Mammary microvascular endothelial cell (primary cell): ENCODE measurements at places on chromosomes 6 and 20. TPM values are rescaled to one million over a fixed set of nuclear protein-coding genes. Genes with fewer than 3 reads are reported as not detected.

IRF4 gene
- not detected in 2 replicates for total RNA-seq

L3MBTL1 gene
- total RNA-seq: 0.59 and 0.73 TPM in 2 replicates

AURKA gene
- 47.2 and 57.6 TPM in 2 replicates for total RNA-seq

KHDC1L gene
- total RNA-seq: not detected in 2 replicates

CCN5 gene
- total RNA-seq: not detected in 2 replicates

BFSP1 gene
- total RNA-seq: 3.3 and 8.7 TPM in 2 replicates

MOG gene
- not detected in 2 replicates for total RNA-seq

MAS1 gene
- total RNA-seq: not detected in 2 replicates

DZANK1 gene
- 0.20 and 0.69 TPM in 2 replicates for total RNA-seq

ARMC12 gene
- total RNA-seq: not detected in 2 replicates

DCDC2 gene
- not detected in 2 replicates for total RNA-seq
